ENCODE measurements at places on chromosomes 5 and 9.

DNA sequence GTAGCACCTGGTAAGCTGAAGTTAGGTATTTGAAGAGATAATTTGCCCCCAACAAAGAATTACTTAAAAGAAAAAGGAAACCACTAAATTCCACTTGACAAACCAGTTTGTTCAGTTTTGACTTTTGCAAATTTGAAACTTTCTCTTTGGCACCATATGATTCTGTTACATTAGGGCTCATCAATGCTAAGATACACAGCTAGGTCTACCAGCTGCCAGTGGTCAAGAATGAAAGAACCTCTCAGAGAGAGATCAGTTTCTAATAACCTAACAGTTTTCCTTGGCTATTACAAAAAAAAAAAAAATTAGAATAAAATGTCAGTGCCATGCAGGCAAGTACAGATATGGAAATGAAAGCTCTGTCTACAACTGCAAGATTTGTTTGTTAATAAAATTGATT is 92.3 kb downstream of the CAAP1 start:
- DNase-seq, result no peak

DNA sequence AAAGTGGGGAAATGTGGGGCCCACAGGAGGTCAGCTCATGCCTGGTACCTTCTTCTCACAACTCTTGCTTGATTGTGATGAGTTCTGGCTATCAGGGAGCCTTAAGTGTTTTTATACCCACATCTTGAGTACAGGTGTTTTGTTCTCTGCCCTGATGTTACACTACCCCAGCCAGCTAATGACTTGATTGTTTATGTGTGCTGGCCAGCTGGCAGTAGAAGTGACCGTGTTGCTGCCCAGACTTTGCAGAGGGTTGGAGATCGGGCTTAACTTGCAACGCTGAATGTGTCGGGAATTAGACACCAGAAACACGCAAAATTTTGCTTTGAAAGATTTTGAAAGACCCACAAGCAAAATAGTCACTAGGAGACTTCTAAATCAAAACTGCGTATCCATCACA is 16.9 kb upstream of the ZDHHC11B start:
- DNase-seq, result no peak

DNA sequence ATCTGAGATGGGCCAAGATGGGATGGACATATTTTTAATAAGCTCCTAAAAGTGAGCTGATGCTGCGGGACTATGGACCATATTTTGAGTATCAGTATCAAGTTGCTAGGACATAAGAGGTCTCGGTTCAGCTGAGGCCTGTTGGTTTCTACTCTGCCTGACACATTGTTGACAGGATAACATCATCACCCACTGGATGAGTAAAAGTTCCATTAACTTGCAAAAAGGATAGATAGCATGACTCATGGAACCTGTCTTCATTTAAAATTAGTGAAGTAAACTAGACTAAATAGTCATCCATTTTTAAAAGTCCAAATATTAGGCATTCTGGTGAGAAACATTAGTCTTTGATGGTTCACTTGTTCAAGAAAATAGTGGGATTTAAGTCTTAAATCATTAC is 33.3 kb downstream of the PARP8 start:
- no peak for DNase-seq

GRCh38 chr9:89814340-89815040 is 209.7 kb downstream of the GADD45G start:
- no peak for DNase-seq

GRCh38 chr9:21810388-21810787 is 8.0 kb downstream of the MTAP start:
- no peak for DNase-seq

DNA sequence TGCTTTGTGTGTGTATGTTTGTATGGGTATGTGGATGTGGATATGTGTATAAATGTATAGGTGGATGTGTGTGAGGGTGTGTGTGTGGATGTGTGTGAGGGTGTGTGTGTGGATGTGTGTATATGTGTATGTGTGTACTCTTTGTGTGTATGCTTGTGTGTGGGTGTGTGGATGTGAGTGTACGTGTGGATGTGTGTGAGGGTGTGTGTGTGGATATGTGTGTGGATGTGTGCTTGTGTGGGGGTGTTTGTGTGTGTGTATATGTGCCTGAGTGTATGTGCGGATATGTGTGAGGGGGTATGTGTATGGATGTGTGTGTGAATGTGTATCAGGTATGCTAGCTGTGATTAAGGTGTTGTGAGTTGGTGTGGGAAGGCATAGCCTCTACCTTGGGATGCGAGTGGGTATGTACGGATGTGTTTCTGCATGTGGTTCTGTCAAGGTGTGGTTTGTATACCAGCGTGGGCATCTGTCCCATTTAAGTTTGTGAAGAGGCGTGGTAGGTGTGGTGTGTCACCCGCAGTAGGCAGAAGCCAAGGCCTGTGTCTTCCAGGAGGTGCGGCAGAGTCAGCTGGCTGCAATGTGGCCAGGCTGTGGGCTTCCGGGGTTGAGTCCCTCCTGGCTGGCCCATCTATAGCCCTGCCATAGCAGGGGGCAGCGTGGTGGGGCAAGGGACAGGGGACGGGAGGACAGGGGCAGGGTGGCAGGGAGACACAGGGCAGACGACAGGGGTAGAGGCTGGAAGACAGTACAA is 155.8 kb downstream of the DAB2IP start:
- DNase-seq, result no peak

DNA sequence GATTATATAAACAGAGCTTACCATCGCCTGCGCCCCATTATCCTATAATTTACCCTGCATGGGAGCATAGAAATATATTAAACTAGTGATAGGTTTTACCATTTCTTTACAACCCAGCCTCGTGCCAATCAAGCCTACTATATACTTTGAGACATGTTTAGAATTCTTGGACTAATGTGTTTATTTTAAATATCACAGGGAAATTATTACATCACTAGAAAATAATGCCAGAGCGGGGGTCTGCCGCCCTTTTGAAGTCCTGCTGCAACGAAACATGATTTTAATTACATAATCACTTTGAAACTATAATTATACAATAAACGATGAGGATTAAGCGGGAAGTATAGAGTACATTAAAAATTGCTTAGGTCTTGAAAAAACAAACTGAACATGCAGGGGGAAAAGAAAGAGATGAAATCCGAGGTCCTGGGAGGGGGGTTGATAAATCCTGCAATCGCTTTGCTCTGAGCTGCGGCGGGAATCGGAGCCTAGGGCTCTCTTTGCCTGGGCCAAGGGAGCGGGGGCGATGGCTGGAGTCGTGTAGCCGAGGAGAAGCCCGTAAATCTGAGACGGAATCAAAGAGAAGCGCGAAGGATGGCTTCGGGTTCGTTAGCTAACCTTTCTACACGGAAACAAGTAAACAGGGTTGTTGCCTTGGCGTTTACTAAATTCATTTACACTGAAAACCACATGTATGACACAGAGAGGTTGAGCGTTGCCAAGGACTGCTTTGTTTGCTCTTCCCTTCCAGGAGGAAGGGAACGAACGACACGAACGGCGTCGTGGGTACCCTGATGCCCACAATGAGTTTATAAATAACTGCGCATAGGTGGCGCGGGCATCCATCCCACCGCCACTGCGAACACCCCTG is 127.6 kb downstream of the TMEM174 start:
- no peak for DNase-seq

DNA sequence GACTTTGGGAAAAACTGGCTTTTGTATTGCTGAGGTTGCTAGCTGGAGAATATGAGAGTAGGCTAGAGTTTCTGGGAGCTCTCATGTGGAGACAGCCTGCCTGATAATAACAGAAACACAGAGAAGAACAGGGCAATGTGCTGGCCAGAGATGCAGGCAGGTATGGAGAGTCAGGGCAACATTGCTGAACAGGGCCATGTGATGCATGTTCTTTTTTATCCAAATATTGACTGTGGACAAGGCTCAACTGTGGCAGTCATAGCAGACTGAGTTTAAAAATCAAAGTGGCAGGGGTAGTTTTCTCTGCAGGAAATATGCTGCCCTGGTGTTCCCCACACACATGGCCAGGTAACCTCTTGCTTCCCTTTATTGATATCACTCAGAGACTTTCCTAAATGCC is 381.1 kb downstream of the RASEF start:
- no peak for DNase-seq

GRCh38 chr9:26169708-26170107 is 491.5 kb upstream of the TUSC1 start:
- no peak for DNase-seq

DNA sequence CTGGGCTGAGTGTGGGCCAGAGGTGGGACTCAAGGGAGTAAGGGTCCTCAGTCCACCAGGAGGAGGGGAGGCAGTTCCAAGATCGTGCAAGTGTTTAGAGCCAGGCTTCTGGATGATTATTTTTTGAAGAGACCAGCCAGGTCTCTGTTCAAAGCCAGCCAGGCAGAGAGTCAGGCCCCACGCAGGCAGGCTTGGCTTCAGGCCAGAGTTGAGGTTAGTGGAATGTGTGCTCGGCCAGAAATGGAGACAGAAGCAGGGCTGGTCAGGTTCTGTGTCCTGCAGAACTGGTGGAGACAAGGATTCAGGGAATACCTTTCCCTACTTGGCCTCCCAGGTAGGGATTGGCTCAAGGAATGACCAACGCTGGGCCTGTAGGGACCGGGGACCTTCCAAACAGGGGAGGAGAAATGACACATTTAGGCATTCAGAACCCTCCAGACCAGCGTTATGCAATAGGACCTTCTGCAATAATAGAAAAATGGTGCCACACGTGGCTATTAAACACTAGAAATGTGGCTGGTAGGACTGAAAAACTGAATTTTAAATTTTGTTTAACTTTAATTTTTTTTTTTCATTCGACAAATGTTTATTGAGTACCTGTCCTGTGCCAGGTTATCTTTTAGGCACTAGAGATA is 106.2 kb downstream of the CMYA5 start:
- no peak for DNase-seq

DNA sequence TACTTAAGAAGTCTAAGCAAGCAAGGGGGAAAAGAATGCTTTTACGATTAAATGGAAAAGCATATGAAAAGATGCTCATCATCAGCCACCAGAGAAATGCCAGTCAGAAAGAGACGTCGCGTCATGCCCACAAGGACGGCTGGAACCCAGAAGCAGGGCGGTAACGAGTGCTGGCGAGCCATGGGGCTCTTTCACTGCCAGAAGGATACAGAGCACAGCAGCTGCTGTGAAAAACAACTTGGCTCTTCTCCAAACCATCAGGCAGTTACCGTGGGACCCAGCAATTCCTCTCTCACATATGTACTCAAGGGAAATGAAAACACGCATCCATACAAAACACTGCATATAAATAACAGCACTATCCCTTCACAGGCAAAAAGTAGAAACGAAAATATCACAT is 95.5 kb downstream of the CAMSAP1 start:
- DNase-seq, result peak; percentile 49

GRCh38 chr5:18142831-18143230 is 508.6 kb downstream of the TAF11L14 start:
- DNase-seq, result no peak

DNA sequence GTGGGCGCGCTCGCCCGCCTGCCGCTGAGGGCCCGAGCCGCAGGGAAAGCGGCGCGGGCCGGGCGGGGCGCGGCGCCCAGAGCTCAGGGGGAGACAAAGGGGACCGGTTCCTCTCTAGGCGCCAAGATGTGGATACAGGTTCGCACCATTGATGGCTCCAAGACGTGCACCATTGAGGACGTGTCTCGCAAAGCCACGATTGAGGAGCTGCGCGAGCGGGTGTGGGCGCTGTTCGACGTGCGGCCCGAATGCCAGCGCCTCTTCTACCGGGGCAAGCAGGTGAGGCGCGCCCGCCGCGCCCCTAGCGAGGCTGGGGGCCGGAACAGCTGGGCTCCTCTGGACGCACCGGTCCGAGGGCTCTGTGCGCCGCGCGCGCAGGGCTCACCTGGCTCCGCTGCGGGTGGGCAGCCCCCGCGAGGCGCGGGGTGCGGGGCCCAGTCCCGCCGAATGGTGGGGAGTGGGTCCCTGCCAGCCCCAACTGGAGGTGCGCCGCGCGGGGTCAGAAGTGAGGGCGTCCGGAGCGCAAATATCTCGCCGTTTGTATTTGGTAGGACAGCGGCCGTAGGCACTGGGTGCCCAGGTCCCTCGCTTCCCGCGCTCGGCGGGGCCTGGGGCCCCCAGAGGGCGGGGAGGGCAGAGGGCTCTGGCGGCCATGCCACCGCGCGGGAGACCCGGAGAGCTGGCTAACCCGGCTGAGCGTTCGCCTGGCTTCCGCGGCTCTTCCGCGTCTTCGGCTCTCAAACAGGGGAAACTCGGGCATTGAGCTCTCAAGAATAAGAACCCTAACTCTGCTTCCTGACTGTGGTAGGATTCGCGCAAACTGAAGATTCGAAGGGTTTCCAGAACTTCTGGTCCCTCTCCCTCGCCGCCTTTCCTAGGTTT is 607 bp downstream of the UHRF2 start:
- peak; percentile 12 for DNase-seq

DNA sequence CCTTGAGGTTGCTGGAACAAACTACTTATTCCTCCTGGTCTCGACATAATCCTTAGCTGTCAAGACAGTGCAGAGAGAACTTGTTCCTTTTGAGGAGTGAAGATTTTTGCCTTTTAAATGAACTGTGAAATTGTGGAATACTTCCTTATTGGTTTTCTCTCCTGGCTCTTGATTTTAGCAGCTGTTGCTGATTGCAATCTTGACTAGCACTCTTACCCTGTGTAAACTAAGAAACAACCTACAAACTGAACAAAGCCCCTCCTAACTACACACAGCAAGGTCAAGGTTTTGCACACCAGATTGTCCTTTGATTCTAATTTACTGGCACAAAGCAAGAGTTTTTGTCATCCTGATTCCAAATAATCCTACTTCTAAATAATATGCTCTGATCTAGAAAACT is 84.0 kb upstream of the GOLGA1 start:
- DNase-seq, result no peak

GRCh38 chr5:73415617-73416016 is 33.0 kb downstream of the FOXD1 start:
- no peak for DNase-seq

- no peak for DNase-seq
Measured at GRCh38 chr5:78813286-78813685, 164.7 kb upstream of the LHFPL2 start.

GRCh38 chr9:91726406-91727100 is 223.5 kb downstream of the ROR2 start:
- no peak for DNase-seq

DNA sequence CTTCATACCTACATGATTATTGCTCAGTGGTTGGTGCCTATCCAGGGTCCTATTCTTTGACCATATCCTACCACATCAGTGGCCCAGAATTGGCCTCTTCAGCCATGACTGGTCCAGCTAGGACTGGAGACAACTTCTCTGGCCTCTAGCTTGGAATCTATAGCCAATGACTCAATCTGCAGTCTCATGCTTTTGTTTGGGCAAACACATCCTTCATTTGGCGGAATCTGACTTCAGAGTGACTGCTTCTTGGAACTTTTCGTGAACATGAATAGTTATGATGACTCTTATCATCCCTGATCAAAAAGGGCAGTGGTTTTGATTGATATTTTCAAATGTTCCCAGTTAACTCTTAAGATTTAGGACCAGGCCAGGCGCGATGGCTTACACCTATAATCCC is 134.1 kb downstream of the PAPPA start:
- DNase-seq, result no peak
